ENCODE measurements at places on chromosomes 3 and 15.

GRCh38 chr3:184380627-184381260 is 890 bp downstream of the CHRD start:
- no peak for DNase-seq

- DNase-seq, result no peak
Observed at GRCh38 chr15:99174567-99175395, 69.9 kb downstream of the SYNM start.

GRCh38 chr3:178947738-178948137 is 123.9 kb downstream of the ZMAT3 start:
- DNase-seq, result no peak

- DNase-seq, result no peak
Observed at GRCh38 chr15:32730677-32731654, 13.2 kb downstream of the GREM1 start.

DNA sequence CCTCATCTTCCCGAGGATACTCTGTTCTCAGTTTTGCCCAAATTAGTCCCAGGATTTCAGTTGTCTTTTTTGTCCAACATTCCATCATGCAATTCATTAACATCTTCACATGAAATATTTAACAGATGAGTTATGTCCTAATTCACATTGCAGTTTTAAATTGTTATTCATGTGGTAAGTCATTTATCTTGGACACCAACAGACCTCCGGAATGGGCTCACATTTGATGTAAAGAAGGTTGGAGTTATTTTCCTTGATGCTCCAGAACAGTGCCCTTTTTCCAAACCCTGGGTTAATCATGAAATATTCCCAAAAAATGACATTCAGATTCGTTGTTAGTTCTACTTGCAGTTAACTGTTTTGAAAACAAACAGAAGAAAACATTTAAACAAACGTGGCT is 32.8 kb upstream of the LRTM1 start:
- no peak for DNase-seq

DNA sequence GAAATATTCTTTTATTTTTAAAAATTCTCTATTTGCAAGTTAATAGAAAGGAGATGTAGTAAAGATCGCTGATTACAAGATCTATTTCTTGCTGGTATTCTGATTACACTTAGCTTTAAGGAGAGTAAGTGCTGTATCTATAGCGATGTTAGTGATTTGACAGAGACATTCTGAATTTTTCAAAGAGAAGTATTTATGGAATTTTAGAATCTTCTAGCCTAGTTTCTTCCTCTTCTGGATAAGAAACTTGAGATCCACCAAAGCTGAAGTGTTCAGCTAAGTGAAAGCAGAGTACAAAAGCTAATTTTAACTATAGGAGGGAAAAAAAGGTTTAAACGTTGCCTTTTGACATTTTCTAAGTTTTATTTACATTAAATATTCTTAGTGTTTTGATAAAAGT is 72.1 kb upstream of the RARB start:
- no peak for DNase-seq

- no peak for DNase-seq
Observed at GRCh38 chr15:73799466-73799865, 46.3 kb upstream of the INSYN1 start.

GRCh38 chr3:109072194-109072593 is 45.7 kb downstream of the MORC1 start:
- no peak for DNase-seq

DNA sequence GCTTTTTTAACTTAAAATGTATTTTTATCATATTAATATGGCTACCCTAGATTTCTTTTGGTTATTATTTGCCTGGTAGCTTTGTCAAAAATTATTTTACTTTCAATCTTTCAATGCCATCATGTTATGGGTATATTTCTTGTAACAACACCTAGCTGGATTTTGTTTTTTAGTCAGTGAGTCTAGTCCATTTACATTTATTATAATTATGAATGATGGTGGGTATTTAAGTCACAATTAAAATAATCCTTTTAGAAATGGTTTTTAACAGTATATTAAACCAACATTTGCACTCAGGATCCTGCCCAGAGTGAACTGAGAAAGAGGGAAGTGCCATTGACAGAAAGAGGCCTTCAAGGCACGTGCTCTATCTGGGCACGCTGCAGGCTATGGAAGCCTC is 39.8 kb upstream of the NUDT16 start:
- DNase-seq, result no peak

DNA sequence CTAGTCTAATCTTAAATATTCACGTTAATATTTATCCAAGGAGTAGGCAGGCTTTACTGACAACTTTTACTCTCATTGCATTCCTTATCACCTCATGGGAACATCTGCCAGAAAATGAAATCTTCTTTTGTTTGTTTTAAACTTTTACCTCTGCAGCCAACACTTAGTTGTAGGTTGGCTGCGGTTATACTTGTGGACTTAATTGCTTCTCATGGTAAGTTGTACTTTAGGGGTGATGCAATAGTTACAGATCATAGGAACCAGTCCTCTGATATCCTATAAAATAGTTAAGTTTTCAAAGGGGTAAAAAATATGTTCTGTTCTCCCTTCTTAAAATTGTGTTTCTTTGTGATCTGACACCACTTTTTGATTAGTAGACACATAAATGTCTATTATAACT is 321.9 kb downstream of the ZPLD1 start:
- DNase-seq, result no peak

- no peak for DNase-seq
Observed at GRCh38 chr15:71784719-71785118, 25.6 kb upstream of the NR2E3 start.

- DNase-seq, result no peak
Observed at GRCh38 chr3:33144433-33144832, 30.6 kb downstream of the CRTAP start.

DNA sequence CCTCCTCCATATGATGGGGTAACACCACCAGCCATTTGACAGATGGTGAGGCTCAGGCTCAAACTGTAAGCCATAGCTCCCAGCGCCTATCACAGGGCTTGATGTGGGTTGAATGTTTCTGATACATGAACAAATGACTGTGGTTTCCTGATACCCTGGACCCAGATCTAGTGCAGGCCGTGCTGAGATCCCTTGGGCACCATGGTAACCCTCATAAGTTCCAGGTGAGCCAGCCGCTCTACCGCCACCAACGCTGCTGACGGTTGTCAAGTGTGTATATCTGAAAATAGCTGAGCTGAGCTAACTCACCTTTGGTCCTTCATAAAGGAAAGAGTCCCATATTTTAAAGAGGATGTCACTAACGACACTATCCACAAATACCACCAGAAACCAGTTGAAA is 74.5 kb downstream of the TBC1D2B start:
- DNase-seq, result peak; percentile 3

GRCh38 chr15:28933710-28934445 is 48.1 kb downstream of the APBA2 start:
- no peak for DNase-seq

- DNase-seq, result no peak
Observed at GRCh38 chr15:43998607-43999006, 171.8 kb downstream of the WDR76 start.

- DNase-seq, result no peak
Observed at GRCh38 chr3:83807511-83807910, 1151.3 kb upstream of the CADM2 start.

DNA sequence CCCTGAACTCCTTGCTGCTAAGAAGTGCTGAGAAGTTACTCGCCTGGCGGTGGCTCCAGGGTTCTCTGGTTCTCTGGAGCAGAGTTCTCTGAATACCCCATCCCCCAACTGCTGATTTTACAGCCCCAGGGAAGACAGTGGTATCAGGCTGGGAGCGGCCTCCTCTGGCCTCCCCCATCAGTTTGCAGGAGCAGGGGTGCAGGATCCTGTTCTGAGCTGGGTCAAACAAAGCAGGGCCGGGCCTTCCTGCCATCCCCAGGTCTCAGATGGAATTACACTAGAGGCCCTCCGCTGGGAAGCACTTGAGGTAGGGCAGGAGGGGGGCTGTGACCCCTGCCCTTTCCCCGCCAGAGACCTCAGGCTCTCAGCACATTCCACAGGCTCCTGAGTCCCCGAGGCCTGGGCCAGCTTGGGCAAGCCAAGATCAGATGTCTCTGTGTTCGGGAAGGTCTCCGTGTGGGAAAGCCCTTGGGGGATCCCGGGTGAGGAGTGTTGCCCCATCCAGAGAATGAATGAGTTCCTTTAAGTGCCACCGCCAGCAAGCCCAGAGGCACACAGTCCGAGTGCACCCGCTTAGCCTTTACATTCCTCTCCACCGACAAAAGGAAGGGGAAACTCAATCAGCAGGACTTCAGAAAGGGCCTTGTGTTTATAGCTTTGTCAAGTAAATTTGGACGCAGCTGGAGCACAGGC is 149.9 kb downstream of the LRRK1 start:
- peak; percentile 57 for DNase-seq

DNA sequence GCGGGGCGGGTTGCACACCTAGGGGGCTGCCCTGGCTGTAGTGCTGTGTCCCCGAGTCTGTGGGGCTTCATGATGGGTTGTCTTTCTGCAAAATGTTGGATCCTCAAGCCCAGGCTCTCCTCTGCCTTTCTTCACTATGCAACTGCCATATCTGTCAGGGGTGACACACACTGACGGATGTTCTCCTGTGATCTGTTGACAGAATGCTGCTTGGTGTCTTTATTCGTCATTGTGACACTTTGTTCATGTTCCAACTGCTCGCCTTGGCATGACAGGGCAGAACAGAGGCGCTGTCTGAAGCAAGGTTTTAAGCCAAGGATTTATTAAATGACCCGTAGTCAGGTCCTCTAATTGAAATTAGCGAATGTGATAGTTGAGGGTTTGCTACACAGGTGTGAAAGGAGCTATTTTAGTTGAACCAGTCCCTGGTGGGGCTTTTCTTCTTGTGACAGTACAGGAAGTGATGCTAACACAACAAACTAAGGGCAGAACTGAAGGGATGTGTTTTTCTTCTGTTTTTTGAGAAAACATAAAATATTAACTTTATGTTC is 173.4 kb downstream of the MCTP2 start:
- DNase-seq, result no peak

GRCh38 chr3:32577581-32578556 is 7.2 kb upstream of the DYNC1LI1 start:
- DNase-seq, result no peak

DNA sequence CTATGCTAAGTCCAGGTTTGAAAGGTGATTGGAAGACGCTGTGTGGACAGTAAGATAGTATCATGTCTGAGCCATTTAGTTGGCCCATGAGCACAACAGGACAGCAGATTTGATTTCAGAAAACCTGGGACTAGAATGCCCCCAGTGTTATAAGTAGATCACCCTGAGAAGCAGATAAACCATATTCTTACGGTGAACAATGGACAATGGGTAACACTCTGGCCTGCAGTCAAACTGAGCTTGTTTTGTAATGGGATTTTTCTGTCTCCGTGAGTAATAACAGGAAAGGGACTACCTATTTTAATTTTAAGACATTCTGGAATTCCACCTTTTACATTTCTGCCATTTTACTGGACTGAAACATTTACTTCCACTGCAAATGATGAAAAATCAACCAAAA is 71.5 kb downstream of the LDHAL6B start:
- DNase-seq, result no peak

- no peak for DNase-seq
Observed at GRCh38 chr3:30399394-30400181, 206.8 kb upstream of the TGFBR2 start.

DNA sequence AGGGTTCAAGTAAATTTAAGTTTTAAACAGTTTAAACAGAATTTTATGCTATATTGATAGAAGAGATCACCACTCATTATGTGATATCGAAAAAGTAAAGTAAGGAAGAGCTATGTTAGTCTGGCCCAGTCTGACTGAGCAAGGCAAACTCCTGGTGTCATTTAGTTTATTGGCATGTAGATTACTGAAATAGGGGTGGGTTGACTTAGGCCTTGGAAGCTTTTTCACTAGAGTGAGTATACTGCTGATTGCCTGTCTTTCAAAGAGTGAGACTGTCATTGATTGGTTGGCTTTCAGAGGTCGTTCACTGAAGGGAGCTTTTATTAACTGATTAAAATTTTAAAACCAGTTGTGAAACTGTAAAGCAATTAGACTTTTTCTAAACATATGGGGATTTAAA is 294.5 kb downstream of the NAALADL2 start:
- no peak for DNase-seq

GRCh38 chr3:180961087-180961486 is 28.4 kb downstream of the DNAJC19 start:
- DNase-seq, result no peak

- DNase-seq, result no peak
Observed at GRCh38 chr3:123658118-123658851, 73.4 kb upstream of the HACD2 start.

GRCh38 chr3:196321162-196321561 is 3.1 kb upstream of the DYNLT2B start:
- DNase-seq, result peak; percentile 80

GRCh38 chr15:101723171-101723873 is 951 bp downstream of the TARS3 start:
- DNase-seq, result no peak
